ENCODE measurements at places on chromosomes 3 and 15.

- no peak for DNase-seq
Measured at GRCh38 chr3:193837347-193837827, 244.4 kb downstream of the OPA1 start.

DNA sequence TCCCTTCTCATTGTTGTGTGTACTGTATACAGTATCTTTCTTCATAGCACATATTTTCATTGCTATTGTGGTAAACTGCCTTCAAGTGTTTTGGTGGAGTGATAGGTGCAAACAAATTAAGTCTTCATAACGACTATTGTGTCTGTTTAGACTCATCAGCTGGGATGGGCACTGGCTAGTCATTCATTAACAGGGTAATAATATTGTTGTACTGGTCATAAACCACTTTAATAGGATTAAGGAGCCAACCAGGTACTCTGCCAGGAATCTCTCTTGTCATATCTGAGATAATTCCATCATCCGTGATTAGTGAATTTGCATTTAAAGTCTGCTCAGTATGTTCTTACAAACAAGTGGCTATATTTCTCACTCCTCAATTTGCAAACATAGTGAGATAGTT lies 10.2 kb upstream of the TMEM45A start:
- DNase-seq = no peak

DNA sequence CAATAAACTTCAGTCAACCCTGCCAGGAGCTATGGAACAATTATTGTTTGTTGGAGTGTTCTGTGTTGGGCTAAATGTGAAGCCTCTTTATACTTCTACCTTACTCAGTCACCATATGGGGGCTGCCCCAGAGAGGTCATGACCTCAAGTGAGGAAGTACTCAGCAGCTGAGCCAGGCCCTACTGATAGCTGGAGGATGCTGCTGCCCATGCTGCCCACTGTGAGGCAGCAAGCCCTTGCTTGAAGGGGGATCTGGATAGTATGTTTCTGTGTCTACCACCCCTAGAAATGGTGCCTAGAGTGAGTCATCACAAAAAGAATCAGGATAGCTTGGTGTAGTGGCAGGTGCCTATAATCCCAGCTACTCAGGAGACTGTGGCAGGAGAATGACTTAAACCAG lies 4.5 kb upstream of the RPL24 start:
- no peak for DNase-seq

GRCh38 chr15:78243491-78243941 lies 9.2 kb upstream of the ACSBG1 start:
- DNase-seq = no peak

- no peak for DNase-seq
Measured at GRCh38 chr3:144756704-144757440, 785.2 kb downstream of the DIPK2A start.

- no peak for DNase-seq
Measured at GRCh38 chr15:80613762-80614365, 81.2 kb upstream of the ABHD17C start.

DNA sequence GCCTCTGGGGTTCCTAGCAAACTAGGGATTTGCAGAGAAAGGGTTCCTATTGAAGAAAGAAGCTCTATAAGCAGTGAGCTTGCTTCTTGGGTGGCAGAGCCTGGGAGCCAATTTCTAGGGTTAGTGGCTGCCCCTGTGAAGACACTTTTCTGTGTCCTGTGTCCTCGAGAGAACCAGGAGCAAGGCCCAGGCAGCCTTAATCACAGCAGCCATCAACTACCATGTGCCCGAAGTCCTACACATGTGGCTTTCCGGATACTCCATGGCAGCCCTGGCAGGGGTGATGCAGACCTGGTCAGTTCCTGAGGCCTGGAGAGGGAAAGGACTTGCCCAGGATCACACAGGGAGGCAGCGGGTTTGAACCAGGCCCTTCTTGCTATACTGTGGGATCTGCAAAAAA lies 27.7 kb upstream of the TSPAN3 start:
- DNase-seq = no peak

DNA sequence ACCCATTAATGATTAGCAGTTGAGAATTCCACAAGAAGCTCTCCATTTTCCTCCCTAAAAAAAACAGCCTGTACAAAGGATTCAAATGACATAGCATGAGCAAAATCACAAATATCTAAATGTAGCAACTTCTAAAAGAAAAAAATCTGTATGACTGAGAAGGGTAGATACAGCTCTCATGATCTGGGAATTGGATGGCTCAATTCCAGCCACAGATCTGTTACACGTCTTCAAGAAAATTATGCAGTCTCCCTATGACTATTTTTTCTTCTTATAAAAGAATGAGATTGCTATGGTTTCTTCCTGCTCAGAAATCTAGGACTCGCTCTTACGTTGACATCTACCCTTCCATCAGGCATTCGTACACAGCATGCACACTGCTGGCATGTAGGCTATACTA lies 71.5 kb downstream of the PLCH1 start:
- DNase-seq = no peak

GRCh38 chr15:77659350-77660321 lies 26.9 kb upstream of the LINGO1 start:
- no peak for DNase-seq

GRCh38 chr3:16114429-16114828 lies 60.1 kb upstream of the GALNT15 start:
- DNase-seq = no peak

GRCh38 chr15:40328176-40328575 lies 4.7 kb downstream of the INAFM2 start:
- no peak for DNase-seq

- no peak for DNase-seq
Measured at GRCh38 chr3:81643721-81644120, 117.7 kb downstream of the GBE1 start.

GRCh38 chr15:85479071-85479647 lies 98.8 kb downstream of the AKAP13 start:
- DNase-seq = no peak

GRCh38 chr15:91895051-91895450 lies 41.5 kb downstream of the SLCO3A1 start:
- no peak for DNase-seq

DNA sequence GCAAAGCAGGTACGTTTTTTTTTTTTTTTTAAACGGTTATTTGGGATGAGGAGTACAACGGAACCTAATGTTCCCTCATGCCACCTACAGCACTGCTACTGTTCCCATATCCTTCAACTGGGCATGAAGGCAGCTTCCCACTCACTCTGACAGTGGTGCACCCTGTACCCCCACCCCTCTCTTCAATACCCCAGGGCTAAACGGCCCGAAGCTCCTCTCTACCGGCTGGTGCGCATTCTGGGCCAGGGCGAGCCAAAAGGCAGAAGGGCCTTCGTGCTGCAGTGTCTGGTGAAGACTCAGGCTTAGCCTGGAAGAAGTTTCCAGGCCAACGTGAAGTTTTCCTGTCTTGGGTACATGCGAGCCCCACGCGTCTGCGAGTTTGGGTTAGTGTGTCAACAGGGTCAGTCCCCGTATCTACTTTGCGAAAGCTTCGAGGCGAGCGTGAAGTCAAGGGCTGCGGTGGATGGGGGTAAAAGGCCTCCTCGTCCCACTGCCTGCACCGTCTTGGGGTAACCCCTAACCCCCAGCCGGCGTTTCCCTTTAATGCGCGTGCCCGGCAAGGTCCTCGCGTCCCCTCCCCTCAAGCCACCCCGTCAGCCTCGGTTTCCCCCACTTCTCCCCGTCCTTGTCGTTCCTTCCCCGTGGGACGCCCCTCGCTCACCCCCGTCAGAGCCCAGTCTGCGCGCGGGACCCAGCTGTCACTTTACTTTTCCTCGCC lies 765 bp upstream of the UBE2E2 start:
- no peak for DNase-seq

DNA sequence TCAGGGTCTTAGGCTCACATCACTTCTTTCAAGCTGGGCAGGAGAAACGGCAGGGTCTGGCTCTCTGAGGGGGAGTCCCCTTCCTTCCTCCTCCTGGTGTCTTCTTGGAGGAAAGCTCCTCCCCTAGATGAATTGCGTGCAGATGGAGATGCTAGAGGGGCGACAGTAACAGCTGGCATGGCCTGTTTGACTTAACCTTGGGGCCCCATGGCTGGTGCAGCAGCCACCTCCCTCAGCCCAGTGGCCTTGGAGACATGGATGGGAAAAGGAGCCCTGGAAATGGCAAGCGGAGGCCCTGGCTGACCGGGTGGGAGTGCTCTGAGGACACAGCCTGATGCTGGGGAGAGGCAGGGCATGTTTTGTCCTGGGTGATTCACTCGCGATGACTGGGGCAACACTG lies 20.2 kb downstream of the PAK6 start:
- no peak for DNase-seq

GRCh38 chr3:136042608-136043221 lies 77.2 kb downstream of the PPP2R3A start:
- DNase-seq = no peak
